ENCODE measurements at places on chromosomes 3 and 15.

DNA sequence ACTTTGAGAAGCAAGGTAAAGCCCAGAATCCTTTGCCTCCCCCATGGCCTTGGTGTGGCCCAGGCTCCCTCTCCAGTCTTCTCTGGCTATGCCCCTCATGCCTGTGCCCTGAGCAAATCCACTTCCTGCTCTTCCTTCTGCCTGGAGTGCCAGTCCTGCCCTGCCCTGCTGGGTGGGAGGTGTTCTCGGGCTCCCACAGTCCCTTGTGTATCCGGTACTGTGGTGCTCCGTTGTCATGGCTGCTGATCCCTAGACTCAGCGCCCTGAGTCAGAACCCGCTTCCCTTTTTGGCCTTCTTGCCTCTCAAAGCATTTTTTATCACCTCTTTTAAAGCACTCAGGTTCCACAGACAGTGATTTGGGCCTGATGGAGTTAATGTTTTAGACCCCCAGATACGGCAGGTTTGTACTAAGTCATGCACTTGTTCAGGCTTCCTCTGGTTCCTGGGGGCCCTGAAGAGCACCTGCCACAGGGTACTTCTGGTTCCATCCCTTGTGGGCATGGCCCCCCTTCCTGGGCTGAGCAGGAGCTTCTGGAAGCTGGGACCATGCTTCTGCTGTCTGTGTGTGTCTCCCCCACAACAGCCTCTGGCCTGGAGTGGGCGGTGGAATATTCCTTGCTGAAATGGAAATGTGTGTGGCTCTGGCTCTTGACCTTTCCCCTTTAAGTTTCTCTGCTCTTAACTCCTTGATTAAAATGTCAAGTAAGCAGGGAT lies 29.6 kb upstream of the ADAMTS7 start:
- no peak for DNase-seq

DNA sequence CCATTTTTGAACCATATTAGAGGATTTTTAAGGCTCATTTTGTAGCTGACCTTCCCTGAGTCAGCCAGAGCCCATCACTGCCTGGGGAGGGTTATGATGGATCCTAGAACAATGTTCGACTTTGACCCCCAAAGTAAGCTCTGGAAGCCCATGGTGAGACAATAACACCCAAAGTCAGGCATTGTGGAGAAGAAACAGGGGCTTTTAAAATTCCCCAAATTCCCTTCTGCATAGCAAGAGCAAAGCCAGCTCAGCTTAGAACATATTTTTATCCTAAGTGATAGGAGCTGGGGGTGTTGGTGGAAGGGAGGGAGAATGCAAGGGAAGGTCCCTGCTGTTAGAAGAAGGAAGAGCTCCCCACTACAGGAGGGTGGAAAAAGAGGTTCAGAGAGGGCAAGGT lies 4.0 kb downstream of the ITGA11 start:
- DNase-seq, result no peak

DNA sequence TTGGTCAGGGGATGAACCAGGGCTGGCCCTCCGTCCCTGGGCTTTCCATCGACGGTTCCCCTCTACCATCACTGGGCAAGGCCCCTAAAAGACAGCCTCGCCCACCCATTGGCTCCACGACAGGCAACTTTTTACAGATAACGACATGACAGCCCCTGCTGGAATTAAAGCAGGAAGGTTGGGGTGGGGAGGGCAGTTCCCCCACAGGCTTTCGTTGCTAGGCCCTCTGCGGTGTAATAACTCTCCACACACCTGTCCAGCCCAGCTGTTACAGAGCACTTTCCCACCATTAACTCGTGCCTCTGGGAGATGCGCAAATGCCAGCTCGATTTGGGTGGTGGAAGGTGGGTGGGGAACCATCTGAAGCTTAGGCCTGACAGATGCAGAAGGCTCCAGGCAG lies 264.2 kb upstream of the TLE3 start:
- no peak for DNase-seq

GRCh38 chr15:83435202-83435601 lies 11.9 kb upstream of the SH3GL3 start:
- DNase-seq, result no peak

GRCh38 chr15:22958487-22959280 lies 21.5 kb downstream of the CYFIP1 start:
- no peak for DNase-seq

GRCh38 chr15:71152542-71152941 lies 37.3 kb downstream of the THSD4 start:
- DNase-seq, result peak; percentile 82

DNA sequence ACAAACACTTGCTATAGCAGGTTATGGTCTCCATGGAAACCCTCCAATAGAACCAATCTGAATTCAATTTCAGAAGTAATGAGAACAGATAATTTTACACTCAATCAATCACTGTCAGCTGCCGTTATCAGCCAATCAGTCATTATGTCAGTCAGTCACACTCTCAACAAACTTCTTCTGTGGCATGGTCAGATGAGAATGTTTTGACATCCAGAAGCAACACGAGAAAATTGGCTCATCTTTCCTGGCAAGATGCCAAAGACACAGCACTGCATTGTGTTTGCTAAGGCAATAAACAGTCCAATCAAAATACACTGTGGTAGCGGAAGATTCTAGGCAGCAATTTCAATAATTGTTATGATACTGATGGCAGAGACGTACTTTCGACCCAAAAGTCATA lies 190.7 kb downstream of the RORA start:
- DNase-seq, result no peak

- no peak for DNase-seq
These were observed 43.3 kb downstream of the TLNRD1 start for GRCh38 chr15:81043935-81044575.

DNA sequence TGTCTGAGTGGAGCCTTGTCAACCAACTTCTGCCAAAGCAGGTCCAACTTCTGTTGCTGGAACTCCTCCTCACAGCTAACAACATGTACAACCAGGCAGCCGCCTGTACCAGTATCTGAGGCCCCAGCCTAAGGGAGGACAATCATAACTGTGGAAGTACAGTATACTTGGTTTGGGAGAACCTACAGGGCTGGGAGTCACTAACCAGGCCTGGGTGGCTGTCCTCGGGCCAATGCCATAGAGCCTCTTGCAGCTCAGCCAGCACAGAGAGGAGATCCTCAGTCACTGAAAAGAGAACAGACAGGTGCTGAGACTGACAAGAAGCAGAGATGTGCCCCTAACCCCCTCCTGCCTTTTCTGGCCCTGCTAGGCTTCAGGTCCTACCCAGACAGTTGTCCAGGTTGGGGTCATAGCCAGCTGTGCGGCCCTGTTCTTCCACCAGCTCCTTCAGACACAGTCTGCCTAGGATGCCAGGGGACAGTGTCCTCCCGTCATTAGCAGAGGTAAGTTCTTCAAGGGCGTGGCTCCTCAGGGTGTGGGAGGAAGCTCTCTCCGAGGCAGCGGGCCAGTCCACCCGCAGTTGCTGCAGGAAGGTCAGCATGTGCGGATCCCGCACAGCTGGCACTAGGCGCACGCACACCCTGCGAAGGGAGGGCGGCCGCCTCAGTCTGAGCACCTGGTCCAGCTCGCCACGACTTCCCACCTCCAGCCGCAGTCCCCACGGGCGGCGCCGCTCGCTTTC lies 980 bp downstream of the DALRD3 start:
- DNase-seq, result no peak

- DNase-seq, result no peak
These were observed 91.1 kb downstream of the WNT7A start for GRCh38 chr3:13788522-13789424.

DNA sequence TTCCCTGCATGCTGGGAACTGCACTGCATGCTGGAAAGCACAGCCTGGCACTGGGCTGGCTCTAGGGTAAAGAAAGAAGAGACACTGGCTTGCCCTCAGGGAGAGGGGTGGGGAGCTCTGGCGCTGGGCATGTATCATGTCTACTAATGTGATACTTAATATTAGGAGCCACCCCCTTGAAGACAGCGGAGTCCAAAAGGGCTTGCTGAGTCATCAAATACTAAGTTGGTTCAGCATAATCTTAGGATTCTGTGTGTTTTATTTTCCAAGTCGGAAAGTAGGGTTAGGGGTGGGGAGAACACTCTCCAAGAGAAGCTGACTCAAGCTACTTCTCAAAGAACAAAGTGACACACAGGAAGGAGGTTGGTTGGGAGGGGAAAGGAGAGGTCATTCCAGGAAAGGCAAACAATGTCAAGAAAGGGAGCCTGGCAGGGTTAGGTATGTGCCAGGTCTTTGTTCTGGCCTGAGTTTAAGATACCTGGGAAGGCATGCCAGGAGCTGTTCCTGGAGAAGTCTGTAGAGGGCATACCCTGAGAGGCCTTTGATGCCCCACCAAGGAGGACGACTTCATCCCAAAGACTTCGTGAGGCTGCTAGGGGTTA lies 237.8 kb upstream of the NR2E3 start:
- no peak for DNase-seq

DNA sequence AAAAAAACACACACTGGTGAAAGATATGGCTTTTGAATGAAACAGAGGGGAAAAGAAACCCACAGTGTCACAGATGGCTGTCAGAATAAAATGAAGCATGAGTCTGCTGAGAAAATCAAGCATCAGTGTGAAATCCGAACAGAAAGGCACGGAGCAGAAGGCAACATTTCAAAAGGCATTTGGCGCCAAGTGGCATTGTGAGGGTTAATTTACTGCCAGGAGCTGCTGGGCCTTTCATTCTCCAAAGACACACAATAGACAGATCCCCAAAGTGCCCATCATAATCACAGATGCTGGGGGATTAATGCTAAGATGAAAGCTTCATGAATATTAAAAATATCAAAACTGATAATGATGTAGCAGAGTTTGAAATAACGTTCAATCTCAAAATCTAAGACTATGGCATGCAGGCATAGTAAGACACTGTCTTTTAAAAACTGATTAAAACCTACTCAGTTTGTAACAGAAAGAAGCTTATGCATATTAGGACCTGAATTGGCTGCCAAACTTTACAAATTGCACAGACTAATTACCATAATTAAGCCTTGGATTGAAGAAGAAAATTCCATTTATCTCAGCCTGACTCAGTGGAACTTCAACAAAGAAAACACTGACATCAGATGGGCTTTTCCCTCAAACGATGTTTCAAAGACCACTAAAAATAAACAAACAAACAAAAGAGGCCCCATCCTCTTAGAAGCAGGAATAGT lies 589.2 kb downstream of the ROBO1 start:
- no peak for DNase-seq

DNA sequence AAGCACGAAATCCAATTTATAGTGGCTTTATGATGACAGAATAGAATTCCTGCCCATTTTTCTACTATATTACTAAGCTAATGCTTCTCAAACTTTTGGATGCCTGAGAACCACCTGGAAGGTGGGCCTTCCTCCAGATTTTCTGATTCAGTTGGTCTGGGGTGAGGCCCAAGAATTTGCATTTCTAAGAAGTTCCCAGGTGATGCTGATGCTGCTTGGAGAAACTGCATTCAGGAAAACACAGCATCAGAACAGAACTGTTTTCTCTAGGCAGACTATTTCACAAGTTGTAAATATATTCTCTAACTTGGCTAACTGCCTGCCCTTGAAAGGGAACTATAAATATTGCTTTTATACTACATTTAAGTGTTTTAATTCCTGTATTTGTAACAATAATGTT lies 644.9 kb upstream of the DPPA4 start:
- DNase-seq, result no peak

DNA sequence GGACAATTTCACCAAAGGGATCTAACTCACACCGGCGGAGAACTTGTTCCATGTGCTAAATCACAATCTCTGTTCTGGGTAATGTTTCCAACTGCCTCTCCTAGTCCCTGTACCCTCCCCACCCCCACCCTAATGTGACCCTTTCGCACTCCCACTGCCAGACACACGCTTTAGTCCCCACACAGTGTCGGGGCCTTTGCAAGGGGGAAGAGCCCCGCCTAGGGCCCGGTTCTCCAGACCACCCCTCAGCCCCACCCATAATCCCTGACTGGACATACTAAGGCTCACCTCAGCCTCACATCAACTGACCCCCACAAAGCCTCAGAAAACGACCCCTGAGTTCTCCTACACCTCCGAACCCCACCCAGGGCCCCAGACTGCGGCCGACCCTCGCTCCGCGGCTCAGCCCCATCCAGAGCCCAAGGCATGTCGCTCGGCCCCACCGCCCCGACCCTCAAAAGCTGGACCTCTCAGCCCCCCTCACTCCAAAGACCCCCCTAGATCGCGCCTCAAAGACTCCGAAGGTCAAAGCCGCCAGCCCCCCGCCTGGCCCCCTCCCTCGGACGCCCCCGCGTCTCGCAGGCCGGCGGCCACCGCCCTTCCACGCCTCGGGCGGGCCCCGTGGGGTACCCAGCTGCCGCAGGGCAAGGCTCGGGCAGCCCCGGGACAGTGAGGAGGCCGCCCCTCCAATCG lies 72.0 kb upstream of the MAP4 start:
- peak; percentile 26 for DNase-seq

- no peak for DNase-seq
These were observed 243.3 kb upstream of the RARB start for GRCh38 chr3:25184641-25185250.

DNA sequence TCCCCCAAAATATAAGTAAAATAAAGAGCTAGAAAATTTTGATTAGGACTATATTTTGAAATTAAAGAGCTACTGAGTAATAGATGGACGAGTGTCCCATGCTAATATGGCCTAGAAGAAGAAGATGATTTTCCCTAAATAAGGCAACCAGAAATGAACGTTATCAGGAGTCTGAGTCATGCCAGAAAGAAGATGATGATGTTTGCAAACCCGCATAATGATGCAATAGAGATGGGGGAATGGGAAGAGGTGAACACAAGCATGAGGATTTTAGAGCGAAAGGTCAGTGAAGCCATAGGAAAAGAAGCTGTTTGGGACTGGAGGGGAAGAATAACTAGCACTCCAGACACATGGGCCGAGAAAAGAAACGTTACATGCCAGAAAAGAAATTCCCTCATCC lies 71.7 kb downstream of the FGF12 start:
- DNase-seq, result no peak

DNA sequence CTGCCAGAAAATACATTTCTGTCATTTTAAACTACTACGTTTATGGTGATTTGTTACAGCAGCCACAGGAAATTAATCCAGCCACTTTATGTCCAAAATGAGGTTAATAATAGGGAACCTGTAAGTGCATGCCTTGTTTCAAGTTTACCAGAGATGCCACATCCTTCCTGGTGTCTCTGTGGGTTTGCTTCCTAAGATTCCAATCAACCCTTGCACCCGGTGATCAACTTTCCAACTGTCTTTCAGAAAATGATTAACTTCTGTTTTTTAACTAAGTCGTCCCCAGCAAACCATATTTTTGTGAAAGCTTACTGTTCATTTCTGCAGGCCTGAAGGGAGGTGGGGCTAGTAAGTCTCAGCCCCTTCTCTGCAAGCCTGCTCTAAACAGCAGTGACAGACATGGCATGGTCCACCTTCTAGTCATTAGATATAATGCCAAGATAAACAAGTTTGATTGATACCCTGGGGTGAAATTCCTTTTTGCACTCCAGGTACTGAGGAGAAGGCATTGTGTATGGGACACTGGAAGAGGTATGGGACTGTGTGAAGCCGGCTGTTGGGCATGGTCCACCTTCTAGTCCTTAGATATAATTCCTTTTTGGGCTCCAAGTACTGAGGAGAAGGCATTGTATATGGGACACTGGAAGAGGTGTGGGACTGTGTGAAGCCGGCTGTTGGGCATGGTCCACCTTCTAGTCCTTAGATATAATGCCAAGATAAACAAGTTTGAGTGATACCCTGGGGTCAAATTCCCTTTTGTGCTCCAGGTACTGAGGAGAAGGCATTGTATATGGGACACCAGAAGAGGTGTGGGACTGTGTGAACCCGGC lies 11.1 kb upstream of the TMC3 start:
- no peak for DNase-seq

- DNase-seq, result no peak
These were observed 274.5 kb upstream of the C2CD4B start for GRCh38 chr15:62439543-62440016.

All from thyroid gland (tissue), 4 donors.